Stimulated activated CD8-positive, alpha-beta memory T cell treated with anti-CD3 and anti-CD28 coated beads, Interleukin-7, amount 100 ng/mL, for 48 hours (primary cell): ENCODE measurements at places on chromosomes 7 and 10.

GRCh38 chr7:70434376-70434775 lies 697.6 kb upstream of the GALNT17 start:
- no peak for DNase-seq

- DNase-seq: no peak
These were observed 682.8 kb downstream of the MAGI2 start for GRCh38 chr7:78770422-78771410.

- DNase-seq: no peak
These were observed 10.9 kb downstream of the CALML5 start for GRCh38 chr10:5488272-5489161.

DNA sequence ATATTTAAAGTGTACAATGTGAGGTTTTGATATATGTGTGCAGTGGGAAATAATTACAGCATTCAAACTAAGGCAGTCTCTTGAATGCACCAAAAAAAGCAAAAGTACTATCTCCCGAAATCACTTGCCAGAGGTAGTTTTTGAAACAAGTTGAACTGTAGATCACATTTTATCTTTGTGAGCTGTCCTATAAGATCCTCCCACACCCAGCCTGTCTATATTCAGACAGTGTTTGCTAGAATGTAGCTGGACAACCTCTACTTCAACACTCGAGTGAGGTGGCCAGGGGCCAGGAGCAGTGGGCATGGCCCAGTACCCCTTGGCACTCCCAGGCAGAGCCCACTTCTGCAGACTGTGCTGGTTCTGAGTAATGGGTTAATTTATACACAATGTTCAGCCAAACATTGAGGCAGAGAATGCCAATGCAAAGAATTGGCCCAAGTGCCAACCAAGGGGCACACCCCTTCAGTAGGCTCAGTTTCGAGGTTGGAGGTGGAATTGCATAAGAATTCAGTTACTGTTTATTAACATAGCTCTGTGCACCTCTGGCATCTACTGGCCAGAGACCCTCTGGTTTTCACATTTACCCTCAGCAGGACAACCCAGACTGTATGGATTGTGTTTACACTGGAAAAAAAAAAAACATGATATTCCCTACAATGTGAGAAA lies 70.5 kb downstream of the AHR start:
- DNase-seq: no peak

DNA sequence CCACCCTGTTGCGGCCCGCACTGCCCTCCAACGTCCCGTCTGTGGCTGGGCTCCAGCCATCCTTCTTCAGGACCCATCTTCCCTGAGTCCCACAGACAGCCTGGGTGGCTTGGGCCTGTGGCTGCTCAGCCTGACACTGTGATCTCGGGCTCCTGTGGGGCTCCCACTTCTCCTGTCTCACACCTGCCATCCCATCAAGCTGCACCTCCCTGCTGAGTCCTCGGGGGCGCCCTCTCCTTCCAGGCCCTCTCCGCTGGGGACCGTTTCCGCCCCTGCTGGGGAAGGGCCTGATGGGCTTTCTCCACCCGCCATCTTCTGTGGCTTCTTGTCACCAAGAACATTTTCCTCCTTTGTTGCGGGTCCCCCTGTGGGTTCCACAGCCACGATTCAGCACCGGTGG lies 173.8 kb upstream of the PPP2R2D start:
- no peak for DNase-seq

DNA sequence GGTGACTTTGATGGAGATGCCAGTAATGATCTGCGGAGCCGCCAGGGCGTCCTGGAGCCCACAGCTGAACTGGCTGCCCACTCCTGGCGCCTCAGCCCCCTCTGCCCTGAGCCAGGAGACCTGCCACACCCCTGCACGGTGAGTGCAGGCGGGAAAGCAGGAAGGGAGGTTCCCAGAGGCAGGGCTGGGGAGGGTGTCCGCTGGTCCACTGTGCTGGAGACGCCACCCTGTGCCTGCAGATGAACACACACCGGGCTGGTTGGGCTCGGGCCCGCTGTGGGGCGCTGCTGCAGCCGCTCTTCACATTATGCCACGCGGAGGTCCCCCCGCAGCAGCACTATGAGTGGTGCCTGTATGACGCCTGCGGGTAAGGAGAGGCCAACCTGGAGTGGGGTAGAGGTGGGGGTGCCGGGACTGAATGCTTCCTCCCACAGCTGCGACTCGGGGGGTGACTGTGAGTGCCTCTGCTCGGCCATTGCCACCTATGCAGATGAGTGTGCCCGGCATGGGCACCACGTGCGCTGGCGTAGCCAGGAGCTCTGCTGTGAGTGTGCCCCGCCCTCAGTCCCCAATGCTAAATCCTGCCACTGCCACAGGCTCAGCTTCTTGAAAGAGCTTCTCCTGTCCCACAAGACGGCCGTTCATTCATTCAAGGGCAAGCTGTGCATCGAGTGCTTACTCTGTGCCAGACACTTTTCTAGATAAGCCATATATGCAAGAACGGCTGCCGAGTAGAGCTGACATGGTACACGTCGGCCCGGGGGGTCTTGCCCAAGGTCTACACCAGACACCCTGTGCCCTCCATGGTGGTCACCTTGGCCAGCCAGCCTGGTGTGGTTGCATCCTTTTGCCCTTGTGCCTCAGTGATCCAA lies 14.3 kb upstream of the ZNF467 start:
- DNase-seq: no peak

GRCh38 chr10:126268013-126268920 lies 120.0 kb downstream of the ADAM12 start:
- DNase-seq: no peak
